SW 1271 (cell line): ENCODE measurements at places on chromosomes 2 and 18.
A peak's percentile ranks its signal among the peaks of the same experiment; 100 is the strongest.

DNA sequence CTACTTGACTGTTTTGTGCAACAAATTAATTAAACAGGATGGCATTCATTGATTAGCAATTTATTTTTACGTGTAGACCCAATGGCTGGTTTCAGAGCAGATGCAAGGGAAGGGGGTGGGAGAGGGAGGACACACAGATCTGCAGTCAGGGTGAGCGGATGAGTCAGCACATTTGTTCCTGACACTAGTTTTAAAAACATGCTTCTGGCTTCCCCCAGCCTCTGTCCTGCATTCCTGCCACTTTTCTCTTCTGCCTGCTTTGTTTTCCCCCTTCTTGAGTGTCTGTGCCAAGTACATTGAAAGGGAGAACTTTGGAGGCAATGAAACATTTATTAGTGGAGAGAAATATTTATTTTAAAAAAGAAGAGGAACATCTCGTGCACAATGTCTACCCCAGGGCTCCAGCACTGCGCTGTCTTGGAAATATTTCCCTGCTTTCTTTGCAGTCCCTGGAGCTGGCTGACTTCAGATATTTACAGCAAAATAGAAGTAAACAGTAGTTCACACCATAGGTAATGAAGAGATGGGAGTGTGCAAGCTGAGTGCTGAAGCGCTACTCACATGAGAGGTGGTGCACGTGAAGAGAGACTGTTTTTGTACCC, 52.2 kb downstream of the NRP2 start:
- no peak for DNase-seq

- DNase-seq = no peak
Observed at GRCh38 chr2:54768772-54769428, 45.4 kb downstream of the EML6 start.

GRCh38 chr2:86417961-86418360, 23.2 kb upstream of the KDM3A start:
- no peak for DNase-seq

GRCh38 chr2:233442028-233442310, 87.7 kb downstream of the DGKD start:
- DNase-seq = no peak

GRCh38 chr2:12207491-12207890, 461.1 kb downstream of the LPIN1 start:
- no peak for DNase-seq

- DNase-seq = peak; percentile 14
Observed at GRCh38 chr2:37301408-37301807, 23.2 kb downstream of the PRKD3 start.

GRCh38 chr18:49572611-49573345, 10.9 kb downstream of the LIPG start:
- no peak for DNase-seq

DNA sequence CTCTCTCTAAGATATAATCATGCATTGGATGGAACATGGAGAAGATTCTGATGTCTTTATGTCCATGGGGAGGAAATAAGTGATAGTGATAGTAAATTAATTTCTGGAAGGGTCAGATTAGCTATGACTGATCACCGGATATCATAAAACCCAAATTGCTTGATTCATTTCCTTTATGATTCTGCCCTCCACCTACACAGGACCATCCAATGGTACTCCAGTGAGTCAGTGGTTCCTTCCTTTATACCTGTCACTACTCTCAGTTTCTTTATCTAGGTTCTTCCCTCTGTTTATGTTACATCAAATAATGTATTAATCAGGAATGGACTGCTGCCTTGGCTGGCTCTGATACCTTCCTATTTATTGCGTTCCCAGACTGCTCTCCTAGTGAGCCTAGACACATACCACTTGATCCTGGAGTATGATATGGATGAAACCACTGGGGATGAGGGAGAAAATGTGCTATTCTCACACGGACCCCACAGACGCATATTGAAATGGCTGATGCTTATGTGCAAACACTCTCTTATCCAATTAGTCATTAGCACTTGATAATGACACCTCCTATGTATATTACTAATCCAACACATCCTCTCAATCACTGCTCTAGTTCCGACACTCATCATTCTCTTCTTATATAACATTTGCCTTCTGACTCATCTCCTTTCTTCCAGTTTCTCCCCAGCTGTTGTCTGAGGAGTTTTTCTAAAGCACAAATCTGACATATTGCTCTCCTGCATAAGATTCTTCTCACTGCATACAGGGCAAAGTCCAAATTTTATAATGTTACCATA, 315.6 kb downstream of the INSIG2 start:
- DNase-seq = no peak

- DNase-seq = no peak
Observed at GRCh38 chr2:201678401-201678800, 20.0 kb downstream of the MPP4 start.

- no peak for DNase-seq
Observed at GRCh38 chr18:26133652-26134051, at the start of gene PSMA8. TSS of gene PSMA8 (plus strand) at chr18:26133869. CDS start at chr18:26133966, 97 bp downstream.

DNA sequence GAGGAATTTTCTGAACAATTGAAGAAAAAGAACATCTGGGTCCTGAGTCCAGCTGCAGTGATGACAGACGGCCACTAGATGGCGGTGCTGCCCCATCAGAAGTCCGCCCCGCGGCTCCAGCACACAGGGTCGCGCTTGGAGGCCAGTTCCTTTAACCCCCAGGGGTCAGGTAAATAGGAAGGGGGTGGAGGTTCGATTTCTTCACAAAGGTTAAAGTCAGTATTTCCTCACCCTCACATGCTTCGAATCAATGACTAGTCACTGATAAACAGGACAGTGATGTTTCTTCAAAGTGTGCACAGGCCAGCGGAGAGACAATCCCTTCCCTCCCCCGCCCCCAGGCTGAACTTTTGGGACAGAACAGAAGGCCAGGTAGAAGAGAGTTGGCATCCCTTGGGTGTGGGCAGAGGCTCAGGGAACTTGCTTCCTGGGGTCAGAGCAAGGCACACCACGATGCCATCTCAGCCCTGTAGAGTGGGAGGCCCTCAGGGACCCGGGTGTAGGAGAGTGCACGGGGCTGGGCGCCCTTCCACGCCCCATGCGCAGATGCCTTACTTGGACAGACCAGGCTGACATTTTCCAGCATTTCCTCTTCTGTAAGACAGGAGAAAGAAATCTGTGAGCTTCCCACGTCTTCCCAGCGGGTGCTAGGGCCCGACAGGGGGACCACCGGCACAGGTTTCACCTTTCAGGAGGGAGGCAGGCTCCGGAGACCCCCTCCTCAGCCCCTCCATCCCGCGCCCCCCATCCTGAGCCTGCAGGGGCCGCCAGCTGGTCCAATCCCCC, 722 bp downstream of the APOB start:
- DNase-seq = peak; percentile 55

DNA sequence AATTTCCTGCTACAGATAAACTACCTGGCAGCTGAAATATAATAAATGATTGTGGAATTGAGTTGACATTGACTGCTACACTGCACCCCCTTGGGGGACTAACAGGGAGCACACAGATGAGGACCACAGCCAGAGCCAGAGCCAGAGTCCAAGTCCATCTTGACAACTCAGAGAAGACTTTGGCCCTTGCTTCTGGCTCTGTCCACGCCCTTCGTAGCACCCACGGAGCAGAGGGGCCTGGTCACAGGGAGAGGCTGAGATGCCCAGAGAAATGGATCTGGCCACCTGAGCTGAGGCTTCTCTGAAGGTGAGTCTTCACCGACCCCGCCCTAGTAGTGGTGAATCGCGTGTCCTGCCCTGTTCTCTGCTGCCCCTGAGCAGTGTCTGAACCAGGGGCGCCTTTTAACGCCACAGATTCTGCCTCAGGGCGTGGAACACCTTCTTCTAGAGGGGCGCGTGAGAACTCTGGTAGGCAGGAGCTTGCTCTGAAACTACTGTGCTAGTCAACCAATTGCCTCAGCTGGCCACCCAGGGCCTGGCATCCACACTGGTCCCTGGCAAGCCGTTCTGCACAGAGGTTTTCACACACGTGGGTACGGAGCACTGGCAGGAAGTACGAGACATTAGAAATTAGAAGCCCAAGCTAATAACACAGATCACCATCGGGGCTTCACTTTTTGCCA, 35.7 kb upstream of the MAT2A start:
- no peak for DNase-seq

DNA sequence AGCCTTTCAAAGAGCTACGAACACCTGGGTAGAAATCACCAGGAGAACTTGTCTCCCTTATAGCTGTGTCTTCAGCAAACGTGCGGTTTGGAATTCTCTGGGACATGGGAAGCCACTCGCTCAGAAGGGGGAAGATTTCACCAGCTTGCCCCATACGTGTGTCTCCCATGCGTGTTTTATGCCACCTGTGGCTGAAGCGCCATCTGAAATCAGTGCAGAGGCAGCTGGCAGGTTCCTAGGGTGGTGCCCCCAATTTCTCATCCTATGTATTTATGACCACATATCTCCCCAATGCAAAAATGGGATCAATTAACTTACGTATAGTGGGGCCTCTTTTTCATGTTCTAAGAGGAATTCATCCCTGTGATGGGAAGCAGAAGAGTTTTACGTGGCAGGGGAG, 81.6 kb downstream of the TPO start:
- DNase-seq = no peak

DNA sequence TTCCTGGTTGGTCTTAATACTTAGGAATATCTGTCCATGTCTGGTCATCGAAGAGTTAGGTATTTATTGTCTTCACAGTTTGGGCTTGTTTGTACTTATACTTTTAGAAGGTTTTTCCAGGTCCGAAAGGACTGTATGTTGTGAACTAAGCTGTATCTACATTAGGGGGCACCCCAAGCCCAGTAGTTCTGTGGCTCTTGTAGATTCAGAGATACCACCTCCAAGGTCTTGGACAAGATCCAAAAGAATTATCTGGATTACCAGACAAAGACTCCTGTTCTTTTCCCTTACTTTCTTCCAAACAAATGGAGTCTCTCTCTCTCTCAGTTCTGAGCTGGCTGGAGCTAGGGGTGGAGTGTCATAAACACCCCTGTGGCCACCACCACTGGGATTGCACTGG, 328.7 kb downstream of the ZNF804A start:
- DNase-seq = no peak

DNA sequence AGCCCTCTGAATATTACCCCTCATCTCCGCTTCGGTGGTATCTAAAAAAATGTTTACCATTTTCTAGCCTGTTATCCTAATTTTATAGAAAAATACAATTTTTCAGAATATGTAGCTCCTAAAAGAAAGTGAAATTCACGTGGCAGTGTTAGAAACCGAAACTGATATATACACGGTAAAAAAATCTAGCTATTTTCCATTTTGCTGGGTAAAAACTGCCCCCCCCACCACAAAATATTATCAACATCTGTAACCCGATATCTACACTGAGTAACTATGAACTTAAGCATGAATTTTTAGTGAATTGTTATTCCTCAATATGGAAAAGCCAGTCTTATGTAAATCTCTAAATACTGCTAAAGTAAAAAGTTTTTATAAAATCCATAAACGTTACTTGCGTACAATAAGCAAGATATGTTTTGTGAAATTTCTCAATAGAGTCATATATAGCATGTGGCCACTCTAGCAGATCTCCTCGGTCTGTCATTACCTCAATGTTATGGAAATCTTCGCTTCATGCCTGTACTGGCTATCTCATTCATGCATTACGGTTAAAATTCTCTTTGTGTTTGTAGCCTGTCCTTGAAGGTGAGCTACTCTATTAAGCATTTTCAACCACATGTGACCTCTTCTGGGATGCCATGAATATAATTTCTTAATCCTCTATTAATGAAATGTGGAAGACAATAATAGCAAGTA, 524.2 kb downstream of the TRIB2 start:
- no peak for DNase-seq

DNA sequence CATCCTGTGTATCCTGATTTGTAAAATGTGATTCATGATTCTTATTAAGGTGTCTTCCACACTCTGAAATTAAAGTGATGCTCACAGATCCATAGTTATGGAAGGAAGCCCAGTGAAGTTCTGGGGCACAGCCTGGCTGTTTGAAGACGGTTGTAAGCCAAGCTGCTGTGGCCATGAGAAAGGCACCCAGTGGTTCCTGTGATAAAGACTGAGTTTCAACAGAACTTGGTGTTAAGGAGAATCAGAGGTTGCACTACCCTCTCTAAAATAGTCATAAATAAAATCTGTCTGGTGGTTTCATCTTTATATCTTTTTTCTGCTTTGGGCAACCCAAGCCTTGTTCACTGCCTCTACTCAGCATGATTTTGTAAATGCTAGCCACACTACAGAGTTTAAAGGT, 32.2 kb upstream of the SPOPL start:
- DNase-seq = no peak

DNA sequence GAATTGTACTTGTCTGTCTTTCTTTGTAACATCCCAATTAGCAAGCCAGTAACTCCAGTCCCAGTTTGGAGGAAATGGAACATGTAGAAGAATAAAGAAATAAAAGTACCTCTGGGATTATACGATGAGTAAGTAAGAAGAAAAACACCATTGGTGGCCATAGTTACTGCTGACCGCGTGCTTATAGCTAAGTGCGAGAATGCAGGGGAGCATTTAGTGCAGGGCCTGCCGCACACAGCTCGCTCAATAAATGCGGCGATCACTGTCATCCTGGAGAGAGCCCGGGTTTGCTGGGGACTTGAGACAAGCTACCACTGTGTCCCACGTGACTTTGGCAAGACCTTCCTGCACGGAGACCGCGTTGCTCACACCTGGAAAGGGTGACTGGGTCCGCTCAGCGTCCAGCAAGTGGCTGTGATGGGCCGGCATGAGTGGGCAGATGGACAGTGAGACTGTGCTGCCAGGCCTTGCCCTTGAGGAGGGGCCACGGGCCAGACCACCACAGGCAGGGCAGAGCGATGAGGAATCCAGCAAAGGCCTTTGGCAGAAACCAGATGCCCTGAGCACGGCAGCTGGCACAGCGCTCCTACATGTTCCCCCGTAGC, 54.8 kb downstream of the ADI1 start:
- no peak for DNase-seq

- no peak for DNase-seq
Observed at GRCh38 chr2:109046925-109047508, 58.0 kb upstream of the EDAR start.

GRCh38 chr2:102735416-102736109, 26.3 kb upstream of the TMEM182 start:
- DNase-seq = no peak

DNA sequence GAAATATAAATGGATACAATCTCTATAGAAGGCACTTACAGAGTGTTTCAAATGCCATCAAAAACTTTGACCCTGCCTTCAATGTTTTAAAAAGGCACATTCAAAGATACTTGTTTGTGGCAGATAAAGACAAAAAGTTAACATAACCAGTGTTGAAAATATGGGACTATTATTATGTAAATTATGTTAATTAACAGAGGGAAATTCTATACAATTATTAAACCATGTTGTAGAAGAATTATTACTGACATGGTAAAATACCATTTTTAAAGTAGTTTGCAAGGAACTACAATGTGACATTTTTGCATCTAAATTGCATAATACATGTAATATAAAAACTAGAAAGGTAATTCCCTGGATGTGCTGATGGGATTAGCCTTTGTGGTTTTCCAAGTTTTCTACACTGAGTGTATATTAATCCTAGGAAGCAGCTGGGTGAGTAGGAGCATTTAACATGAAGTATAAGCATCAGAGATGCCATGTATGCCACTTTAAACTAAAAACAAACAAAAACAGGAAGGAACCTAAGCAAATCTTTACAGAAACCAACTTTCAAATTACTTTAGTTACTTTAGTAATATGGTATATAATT, 21.7 kb downstream of the MIB1 start:
- DNase-seq = no peak

- no peak for DNase-seq
Observed at GRCh38 chr18:49360582-49360981, 99.9 kb downstream of the DYM start.

GRCh38 chr2:85413592-85414420, 3.6 kb upstream of the CAPG start:
- no peak for DNase-seq

GRCh38 chr2:191845876-191846514, 893 bp downstream of the CAVIN2 start:
- no peak for DNase-seq
